NCI-H2081 treated with DMSO at 0.1 percent for 48 hours (cell line): ENCODE measurements at places on chromosomes 7 and 10.

DNA sequence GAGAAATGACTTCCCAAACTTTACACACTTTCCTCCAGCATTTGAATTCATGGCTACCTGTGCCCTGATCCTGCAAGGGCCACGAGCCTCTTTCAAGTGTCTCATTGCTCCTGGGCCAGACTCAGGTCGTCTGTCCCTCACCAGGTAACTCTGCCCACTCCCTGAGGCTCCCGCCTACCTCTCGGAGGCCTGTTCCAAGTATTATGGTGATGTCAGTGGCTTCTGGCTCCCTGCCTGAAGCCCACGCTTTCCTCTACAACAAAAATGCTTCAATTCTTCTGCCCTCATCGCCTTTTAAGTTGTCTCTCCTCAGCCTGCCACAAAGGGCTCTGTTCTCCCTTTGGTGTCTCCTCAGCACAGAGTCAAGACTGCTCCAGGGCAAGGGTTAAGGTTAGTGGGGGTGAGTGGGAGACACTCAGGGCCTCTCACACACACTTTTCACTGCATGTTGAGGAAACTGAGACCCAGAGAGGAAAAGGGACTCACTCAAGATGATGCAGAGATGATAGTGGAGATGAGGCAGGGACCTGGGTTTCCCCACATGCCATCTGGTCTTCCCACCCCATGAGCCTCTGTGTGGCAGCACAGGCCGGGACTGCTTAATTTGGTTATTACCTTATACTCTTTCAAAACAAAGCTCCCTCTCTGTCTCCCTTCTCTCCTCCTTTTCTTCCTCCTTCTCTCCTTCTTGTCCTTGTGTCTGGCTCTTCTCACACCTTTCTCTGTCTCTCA, 28.3 kb upstream of the EGR2 start:
- no peak for DNase-seq

DNA sequence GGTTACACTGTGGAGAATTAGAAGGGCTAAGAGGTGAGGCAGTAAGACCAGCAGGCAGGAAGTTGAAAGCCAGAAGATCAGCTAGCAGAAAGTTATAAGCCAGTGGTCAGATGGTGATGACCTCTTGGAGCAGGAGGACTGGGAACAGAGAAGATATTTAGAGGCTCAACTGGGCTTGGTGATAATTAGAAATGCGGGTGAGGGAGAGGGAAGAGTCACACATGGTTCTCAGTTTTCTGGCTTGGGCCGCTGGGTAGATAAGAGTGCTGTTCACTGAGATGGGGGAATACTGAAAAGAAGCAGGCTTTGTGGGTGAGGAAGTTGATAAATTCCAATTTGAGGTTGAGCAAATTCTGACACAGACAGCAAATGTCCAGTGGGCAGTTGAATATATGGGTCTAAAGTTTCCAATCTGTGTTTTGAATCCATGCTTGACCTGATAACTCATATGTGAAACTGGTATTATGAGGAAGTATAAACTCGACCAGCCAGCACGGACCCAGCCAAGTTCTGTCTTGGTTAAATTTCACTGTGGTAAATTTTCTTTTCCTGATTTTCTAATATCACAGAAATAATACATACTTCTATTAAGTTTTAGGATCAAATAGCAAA, 22.7 kb downstream of the LSMEM1 start:
- DNase-seq, result no peak

GRCh38 chr10:63829573-63830149, 308.5 kb downstream of the REEP3 start:
- DNase-seq, result no peak

DNA sequence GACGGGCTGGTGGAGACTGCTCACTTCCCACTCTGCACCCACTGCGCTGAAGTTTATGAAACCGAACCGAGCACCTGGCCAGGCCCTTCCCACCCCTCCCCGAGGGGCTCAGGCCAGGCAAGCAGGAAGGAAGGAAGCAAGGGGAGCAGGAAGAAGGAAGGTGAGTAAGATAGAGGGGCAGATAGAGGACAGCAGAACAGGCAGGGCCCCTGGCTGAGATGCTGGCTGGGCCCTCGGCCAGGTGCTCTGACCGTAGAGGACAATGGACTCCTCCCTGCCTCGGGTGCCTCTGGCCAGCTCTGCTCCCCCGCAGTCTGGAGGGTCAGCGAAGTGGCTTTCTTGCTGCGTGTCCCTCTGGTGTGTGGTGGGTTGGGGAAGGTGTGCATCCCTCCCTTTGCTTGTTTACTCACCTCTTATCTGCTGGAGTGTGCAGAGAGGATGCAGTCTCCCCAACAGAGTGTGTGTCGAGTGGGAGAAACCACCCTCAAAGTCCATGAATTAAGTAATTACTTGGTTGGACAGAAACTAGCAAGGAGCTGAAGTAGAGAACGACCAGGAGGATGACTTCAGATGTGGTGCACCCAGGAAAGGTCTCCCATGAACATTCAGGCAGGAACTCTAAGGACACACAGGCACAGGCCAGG, 82.8 kb upstream of the PPP2R2D start:
- no peak for DNase-seq

- no peak for DNase-seq
Observed at GRCh38 chr7:142626420-142627035, 122.7 kb upstream of the PRSS1 start.

- DNase-seq, result no peak
Observed at GRCh38 chr10:29199339-29199738, 89.5 kb upstream of the LYZL1 start.

DNA sequence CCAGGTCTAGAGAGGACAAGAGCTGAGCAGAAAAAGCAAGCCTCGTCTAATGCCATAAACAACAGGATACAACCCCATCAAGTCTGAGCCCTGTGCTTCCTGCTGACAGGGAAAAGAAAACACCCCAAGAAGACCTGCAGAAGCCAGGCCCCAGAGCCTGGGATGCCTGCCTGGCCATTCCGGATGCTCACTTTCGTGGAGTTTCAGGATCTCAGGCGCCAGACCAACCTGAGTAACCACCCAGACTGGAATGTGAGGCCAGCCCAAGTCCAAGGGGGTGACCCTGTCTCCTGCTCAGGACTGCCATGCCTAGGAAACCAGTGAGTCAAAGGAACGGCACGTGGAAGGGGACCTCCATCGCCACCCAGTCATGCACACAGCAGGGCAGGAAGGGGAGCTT, 74.3 kb downstream of the PLXNA4 start:
- no peak for DNase-seq

- no peak for DNase-seq
Observed at GRCh38 chr7:2099048-2099957, 133.4 kb downstream of the MAD1L1 start.

- no peak for DNase-seq
Observed at GRCh38 chr10:76459016-76459730, 1027.7 kb downstream of the LRMDA start.

DNA sequence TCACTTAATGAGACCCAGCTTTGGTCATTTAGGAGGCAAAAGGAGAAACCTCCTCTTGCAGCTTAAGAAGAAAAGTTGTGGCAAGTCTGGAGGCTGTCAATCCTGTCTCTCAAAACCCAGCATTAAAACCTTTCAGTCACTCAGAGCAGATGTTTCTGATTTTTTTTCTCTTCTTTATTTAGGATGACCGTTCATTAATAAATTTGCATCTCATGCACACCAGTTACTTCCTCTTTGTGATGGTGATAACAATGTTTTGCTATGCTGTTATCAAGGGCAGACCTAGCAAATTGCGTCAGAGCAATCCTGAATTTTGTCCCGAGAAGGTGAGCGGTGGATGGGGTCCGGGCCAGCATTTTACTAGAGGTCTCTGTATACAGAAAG, 32.0 kb downstream of the TMEM248 start:
- DNase-seq, result no peak

DNA sequence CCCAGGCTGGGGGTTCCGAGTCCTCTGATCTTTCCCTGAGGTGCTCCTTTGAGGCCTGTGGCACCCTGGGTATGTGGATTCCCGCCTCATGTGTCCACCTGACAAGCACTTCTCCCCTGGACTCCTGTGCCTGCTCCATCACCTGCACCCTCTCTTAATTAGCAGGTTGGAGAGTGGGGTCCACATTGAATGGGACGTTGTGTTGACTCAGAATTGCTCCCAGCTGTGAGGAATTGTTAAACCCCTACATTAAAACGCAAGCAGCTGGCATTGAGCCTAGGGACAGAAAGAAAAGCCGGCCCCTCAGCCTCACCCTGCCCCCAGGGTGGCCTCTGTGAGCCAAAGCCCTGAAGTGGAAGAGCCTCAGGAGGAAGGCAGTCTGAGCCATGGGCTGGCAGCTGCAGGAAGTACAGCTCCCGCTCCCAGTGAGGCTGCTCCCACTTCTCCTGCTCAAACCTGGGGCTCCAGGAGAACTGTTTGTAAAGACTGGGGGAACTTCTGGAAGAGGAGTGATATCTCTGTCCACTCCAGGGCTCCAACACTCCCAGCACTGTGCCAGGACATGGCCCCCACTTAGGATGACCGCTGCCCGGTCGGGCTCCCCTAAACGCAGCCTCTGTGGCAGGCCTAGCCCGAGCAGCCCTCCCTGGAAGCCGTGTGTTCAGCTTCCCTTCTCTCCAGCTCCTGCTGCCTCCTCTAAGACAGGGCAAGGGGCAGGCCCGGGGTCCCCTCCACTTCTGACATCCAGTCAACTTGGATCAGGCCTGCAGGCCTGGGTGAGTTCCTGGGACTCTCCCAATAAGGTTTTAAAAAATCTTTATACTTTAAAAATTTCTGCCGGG, 1.8 kb upstream of the OPN4 start:
- DNase-seq, result peak; percentile 88

DNA sequence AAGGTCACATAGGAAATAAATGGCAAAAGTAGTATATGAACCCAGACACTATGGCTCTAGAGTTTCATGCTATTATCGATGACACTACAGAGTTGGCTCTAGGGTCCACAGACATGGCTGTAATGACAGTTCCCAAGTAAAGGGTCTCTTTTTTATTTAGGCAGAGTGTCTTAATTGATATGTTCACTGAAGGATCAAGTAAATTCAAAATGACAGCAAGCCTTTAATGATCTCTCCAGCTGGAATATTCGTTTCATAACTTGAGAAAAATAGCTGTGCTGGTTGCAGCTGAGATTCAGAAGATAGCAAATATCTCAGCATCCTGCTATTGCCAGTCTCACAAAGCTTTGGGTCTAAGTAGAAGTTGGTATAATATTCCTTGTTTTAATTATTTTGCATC, 333.6 kb upstream of the MAGI2 start:
- DNase-seq, result no peak

- no peak for DNase-seq
Observed at GRCh38 chr7:151060416-151061212, 1.2 kb downstream of the SLC4A2 start.

DNA sequence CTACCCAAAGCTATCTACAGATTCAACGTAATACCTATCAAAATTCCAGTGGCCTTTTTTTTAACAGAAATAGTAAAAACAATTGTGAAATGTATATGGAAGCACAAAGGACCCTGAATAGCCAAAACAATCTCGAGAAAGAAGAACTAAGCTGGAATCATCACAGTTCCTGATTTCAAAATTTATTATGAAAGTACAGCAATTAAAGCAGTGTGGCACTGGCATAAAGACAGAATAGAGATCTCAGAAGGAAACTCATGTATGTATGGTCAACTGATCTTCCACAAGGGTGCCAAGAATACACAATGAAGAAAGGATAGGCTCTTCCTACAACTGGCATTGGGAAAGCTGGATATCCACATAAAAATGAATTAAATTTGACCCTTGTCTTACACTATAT, 23.2 kb downstream of the PNLIPRP3 start:
- DNase-seq, result no peak

DNA sequence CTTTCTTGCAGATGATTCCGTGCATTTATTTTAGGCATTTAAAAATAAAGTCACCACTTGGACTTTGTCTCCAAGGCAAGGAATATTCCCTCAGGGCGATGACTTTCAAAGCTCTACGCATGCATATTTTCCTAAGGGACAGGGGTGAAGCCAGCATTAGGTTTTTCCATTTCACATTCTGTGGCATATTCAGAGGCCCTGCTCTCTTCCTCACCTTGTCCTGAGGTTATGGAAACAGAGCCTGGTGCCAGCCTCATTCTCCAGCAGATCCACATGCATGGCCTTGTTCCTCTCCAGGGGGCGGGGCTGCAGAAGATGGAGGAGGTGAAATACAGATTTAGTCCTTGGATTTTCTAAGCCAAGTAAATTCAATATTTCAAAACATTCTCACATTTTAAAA, 11.6 kb upstream of the LYZL1 start:
- DNase-seq, result no peak

DNA sequence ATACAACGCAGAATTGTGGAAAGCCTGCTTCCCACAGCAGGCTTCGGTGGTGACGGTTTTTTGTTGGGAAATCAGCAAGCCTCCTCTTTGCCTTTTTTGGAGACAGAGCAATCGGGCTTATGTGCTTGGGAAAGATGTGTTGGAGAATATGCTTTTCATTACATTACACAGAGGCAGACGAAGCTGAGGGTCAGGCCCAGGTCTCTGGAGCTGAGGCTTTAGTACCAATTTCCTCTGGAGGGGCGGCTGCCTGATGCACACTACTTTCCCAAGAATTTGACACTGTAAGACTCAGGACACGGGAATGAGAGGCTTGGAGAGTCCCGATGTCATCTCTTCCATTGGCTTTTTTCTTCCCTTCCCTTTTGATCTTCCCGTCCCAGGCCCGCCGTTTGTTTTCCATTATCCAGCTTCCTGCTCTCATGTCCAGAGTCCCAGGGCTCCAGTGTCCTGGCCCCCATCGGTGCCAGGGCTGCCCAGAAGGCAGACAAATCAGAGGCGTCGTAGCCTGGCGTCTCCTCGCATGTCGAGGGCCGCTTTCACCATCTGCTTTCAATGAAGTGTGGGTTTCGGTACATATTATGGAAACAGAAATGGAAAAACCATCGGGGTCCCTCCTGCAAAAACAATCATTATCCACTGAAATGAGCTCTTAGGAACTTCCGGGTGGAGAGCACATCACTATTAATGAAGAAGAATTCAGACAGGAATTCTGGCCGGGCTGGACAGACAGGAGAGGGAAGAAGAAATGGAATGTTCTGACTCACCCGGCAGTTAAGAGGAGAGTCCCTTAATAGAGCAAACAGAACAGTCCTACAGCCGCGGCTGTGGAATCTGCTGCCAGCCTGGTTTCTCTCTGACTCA, 123.0 kb upstream of the JCAD start:
- DNase-seq, result no peak

DNA sequence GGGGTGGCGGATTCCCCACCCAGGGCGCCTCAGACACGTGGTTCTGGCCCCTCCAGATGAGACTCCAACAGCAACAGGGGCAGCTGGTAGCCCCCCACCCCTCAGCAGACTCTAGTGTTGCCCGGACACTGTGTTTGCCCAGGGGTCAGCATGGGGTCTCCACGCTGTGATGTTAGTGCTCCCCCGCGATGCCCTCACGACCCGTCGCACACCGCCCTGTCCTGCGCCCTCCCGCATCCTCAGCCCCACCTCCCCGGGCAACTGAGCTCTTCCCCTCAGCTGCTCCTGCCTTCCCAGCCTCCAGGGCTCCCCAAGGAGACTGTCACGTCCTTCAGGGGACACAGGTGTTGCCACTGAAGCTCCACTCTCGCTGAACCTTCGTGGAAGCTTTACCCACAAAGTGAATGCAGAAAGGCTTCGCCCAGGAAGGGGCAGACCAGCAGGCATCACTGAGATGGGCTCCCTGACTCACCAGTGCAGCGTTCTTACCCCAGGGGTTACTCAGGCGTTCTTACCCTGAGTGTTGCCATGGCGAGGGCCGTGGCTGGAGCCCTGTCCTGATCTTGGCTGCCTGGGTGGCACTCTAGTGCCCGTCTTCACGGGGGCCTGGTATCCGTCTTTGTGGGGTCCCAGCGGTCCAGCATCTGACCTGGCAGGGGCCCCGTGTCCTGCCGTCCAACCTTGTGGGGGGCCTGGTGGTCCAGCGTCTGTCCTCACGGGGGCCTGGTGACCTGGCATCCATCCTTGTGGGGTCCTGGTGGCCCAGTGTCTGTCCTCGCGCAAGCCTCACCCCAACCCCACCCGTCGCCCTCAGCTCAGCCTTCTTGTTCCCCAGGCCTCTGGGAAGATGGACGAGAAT, 14.6 kb downstream of the DPYSL4 start:
- no peak for DNase-seq
